ENCODE measurements at places on chromosomes 2 and 18.

GRCh38 chr2:44945676-44946371 lies 4.3 kb downstream of the SIX3 start:
- DNase-seq: no peak

- no peak for DNase-seq
These were observed 260.3 kb downstream of the SATB2 start for GRCh38 chr2:199197448-199197847.

GRCh38 chr2:70709275-70710037 lies 58.5 kb downstream of the ADD2 start:
- no peak for DNase-seq

- DNase-seq: no peak
These were observed 477.7 kb upstream of the HS6ST1 start for GRCh38 chr2:128796321-128796720.

- no peak for DNase-seq
These were observed 769.2 kb upstream of the FAM98A start for GRCh38 chr2:34368304-34368703.

- DNase-seq: no peak
These were observed 14.7 kb downstream of the SMARCAL1 start for GRCh38 chr2:216426938-216427337.

- no peak for DNase-seq
These were observed 2019.4 kb upstream of the PIK3C3 start for GRCh38 chr18:39935598-39935997.
